ENCODE measurements at places on chromosomes 7 and 10.

DNA sequence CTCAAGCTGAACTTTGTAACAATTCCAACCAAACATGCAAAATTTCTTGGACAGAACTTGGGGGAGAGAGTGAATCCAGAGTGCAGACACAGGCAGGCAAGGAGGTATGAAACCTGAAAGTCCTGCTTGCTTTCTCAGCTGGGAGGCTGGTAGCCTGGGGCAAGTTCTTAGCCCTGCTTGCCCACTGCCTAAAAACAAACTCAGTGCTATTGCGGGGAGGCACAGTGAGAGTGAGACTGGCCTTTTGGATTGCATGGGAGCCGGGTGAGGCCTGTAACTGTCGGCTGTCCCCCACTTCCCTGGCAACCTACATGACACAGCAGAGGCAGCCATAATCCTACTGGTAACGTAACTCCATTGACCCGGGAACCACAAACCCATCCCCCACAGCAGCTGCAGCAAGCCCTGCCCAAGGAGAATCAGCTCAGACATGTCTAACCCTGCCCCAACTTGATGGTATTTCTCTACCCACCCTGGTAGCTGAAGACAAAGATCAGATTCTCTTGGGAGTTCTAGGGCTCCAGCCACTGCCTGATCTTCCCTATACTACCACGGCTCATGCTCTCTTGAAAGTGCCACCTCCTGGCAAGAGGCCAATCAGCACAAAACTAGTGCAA lies 663.6 kb downstream of the GRM8 start:
- DNase-seq: no peak

GRCh38 chr7:145219461-145219860 lies 383.6 kb upstream of the TPK1 start:
- DNase-seq: no peak

DNA sequence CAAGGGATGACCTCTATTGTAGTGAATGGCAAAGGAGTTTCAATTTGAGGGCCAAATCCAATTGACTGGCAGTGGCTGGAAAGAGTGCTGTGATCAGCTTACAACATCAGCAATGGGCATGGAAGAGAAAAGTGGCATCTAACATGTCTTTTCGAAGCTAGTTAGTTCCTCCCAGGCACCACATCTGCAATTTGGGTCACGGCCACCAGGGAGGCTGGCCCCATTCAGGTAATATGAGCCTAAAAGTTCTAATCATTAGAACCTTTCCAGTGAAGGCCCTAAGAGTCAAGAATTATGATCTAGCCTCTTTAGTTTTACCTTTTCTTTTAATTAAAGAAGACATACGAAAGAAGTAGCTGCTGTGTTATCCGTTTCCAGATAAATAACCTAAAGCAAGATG lies 17.3 kb downstream of the CRTAC1 start:
- DNase-seq: no peak

- DNase-seq: no peak
These were observed 3.6 kb upstream of the MTPN start for GRCh38 chr7:135980665-135981180.

DNA sequence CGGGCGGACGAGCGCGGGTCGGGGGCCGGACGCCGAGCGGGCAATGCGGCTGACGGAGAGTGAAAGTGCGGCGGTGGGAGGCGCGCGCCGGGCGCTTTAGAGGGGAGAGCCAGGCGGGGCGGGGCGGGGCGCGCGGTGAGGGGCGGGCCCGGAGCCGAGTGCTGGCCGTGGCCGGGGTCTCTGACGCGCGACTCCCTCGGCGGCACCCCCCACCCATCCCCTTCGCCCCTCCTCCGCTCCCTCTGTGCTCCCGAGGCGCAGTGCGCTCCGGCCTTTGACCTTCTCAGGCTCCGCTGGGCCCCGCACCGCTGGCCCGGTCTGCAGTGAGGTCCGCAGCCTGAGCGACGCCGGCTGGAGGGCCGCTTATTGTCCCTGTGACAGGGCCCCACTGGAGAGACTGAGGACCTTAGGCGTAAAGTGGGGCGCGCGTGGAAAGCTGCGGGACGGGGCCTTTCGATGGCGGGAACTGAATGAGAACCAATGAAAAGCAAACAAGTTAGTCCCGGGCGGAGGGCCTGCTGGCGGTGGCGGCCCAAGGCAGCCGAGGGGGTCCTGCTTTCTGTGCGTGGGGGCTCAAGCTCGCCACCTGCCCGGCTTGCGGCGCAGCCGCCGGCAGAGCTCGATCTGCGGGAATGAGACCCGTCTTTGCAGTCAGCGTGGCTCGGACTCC lies at the start of gene CXCL12:
Gene CXCL12, minus strand, starts transcription at position 72 of the 670 bp plus-strand sequence. CDS start 92 bp downstream, outside the sequence.
- DNase-seq: no peak

DNA sequence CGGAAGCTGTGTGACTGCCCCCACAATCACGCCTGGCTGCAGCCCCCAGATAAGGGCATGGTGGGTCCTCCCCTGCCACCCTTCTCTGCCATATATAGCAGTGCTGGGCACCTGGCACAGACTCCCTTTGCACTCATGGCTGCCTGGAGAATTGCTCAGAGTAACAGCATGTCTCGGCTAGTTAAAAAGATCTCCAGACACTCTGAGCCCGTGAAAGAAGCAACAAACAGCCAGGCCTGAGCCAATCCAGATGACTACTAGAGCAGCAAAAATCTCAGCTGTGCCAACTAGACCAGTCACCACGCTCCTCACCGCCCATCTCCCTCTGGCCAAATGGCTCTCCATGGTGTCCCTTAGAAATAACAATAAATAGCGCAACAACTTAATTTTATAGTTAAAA lies 71.3 kb downstream of the PARD3 start:
- DNase-seq: no peak

DNA sequence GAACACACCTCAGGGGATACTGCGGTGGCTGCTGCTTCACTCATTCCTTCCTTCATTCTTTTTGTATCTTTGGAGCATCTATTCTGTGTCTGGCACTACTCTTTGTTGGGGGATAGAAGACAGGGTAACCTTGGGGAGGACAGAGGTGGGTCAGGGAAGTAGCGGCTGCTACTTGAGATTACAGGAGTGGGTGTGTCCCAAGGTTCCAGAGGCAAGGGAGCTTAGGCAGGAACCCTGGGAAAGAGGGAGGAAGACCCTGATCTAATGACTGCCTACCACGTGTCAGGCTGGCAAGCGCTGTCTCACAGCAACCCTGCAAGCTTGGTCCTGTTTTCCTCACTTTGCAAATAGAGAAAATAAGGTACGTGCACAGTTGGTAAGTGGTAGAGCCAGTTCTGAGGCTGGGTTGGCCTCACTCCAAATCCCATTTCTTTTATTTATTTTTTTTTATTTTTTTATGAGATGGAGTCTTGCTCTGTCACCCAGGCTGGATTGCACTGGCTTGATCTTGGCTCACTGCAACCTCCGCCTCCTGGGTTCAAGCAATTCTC lies 985.9 kb upstream of the ZNF722 start:
- no peak for DNase-seq

- DNase-seq: peak; percentile 95
These were observed 24.8 kb upstream of the EIF5AL1 start for GRCh38 chr10:79487296-79488194.

DNA sequence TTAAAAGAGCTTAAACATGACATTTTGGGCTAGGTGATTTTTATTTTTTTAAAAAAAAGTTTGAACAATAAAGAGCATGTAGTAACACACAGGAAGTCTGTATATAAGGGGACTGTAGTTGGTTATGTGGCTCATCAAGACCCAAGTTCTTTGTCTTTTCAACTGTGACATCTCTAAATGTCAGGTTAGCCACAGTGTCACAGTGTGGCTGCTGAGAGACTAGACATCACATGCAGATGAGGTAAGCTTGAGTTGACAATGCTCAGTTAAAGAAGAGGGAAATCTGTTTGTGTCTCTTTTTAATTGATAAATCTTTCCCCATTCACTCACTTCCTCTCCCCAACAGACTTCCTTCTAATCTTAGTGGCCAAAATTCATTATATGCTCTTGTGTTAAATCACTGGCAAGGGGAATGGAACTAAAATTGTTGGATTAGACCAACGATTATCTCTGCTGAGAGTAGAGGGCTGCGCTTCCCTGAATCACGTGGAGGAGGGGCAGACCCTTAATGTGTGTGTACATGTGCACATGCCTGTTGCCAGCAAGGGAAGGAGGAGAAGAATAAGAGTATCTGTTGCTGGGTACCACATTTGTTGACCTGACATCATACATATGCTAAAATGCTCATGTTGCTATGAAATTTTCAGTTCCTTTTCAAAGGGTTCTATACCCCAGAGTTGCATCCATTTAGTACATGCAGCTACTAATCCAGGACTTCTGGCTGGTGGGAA lies 78.3 kb downstream of the MMRN2 start:
- DNase-seq: peak; percentile 60

DNA sequence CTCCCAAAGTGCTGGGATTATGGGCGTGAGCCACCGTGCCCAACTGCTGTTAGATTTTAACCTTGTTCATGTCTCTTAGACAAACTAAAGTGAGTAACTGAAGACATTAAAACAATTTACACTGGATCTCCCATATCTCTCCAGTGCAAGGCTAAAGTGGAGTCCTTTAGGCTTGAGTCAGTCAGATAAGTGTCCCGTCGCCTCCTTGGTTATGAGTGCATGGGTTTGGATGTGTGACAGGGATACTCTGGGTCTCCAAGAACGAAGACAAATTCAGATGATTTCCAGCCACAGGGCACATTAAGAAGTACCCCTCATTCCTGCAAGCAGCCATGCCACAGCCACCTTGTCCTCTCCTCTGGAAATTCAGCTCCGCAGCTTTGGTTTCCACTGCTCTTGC lies 66.1 kb upstream of the PDZD8 start:
- no peak for DNase-seq

All from WERI-Rb-1 (cell line).